ENCODE measurements at places on chromosomes 2 and 18.

- DNase-seq, result no peak
These were observed 73.9 kb downstream of the PIAS2 start for GRCh38 chr18:46843372-46843771.

- no peak for DNase-seq
These were observed 847.9 kb upstream of the CHAC2 start for GRCh38 chr2:52919673-52920072.

DNA sequence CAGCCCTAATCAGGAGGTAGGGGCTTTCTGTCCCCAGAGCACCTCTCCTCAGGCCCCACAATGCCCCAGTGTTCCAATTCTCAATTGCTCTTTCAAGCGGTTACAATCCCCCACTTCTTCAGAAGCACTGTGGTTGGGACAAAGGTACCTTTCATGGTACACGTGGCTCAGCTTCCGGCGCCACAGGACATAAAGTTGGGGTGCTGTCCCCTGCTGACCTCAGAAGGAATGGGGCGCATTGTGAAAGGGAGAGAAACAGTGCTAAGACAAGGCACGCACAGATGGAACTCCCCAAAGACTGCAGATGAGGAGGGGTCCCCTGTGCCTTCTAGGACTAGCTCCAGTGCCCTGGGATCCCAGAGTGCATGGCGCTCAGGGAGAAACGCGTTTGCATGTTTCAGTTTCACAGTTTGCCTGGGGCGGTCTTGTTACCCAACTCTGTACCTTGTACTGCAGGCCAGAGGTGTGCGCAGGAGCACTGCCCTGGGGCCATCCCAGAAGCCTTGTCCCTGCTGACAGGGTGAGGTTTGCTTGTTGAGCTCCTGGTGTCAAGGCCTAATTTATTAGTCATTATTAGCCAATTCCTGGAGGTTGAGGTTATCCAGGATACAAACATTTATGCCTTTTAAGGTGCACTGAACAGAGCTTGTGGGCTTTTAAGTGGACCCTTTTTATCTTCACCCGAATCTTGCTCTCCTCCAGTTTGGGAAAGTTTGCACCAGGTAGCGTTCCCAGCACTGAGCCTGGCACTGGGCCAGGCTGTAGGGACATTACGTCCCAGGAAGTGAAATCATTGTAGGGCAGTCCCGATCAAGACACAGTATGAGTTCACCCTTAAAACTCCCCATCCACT lies 7.6 kb downstream of the CNDP1 start:
- DNase-seq, result no peak

- DNase-seq, result no peak
These were observed 210.1 kb downstream of the IKZF2 start for GRCh38 chr2:212941361-212941760.

GRCh38 chr18:49243391-49243790 lies 217.1 kb downstream of the DYM start:
- no peak for DNase-seq

GRCh38 chr2:40487602-40488001 lies 35.7 kb upstream of the SLC8A1 start:
- no peak for DNase-seq

DNA sequence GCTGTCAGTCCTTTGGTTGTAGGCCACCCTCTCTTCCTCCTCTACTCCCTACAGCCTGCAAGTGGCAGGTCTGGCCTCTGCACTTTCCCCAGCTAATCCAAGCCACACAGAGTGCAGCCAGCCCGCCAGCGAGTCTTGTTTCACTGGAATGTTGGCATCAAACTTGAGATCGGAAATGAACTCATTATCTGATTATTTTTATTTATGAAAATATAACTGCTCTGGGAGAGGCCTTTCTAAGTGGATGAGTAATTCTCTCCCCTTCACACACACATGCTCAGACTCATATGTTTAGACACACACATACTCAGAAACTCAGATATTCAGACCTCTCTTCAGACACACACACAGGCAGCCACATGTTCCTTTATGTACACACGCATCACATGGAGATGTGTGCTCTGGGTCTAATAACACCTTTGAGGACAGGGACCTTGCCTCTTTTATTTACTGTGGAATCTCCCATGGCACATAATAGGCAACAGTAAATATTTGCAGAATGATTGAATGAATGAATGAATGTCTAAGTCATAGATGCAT lies 151.3 kb downstream of the ZFP36L2 start:
- no peak for DNase-seq

- no peak for DNase-seq
These were observed 15.4 kb upstream of the PPP1R1C start for GRCh38 chr2:181970160-181970794.

DNA sequence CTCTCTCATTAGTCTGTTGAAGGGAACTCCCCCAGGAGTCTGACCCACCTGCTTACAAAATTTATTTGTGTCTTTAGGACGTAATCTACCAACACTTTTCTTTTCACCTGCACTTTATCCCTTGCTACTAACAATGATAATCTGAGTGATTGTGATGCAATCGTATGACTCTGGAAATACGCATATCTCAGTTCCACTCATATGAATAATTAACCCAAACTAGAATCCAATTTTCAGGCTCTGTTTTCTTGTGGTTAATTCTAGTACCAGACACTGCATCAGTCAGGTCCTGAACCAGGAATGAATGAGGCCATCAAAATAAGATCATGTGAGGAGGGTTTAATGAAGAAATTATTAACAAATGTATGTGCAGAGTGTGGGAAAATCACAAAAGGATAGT lies 158.4 kb upstream of the SRD5A2 start:
- DNase-seq, result no peak

- DNase-seq, result no peak
These were observed 76.6 kb upstream of the ARL5A start for GRCh38 chr2:151904807-151905206.

GRCh38 chr2:82708681-82709080 lies 1750.4 kb downstream of the SUCLG1 start:
- no peak for DNase-seq

DNA sequence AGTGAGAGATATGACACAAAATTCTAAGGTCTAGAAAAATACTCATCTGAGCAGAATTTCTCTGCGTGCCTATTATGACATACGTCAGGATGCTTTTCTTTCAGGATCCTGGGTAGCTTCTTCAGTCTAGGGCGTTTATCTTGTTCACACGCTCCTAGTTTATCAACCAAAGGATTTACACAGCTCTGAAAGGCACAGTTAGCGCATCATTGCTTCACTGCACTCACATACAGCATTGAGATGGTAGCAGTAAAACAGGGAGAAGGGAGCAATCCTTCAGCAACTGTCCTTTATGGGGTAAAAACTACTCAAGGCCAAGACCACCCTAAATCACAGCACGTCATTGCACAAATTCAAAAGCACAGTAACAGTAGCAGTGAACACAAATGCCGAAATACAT lies 222.8 kb downstream of the SUCLG1 start:
- DNase-seq, result no peak

DNA sequence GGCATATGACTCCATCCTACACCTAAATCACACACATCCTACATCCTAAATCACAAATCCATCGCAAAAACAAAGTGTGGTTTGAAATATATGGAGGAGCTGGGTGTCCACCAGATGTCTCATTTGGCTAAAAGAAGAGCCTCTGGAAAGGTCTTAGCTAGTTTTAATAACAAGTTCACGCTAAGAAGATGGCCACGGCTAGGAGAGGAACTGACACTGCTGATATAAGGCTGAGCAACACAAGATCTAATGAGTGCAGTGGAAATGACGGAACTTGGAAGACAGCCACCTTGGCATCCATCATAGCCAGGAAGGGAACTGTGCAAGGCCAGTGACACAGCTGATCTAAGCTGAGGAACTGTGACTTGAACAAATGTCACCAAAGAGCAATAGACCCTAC lies 60.0 kb upstream of the AGAP1 start:
- no peak for DNase-seq

DNA sequence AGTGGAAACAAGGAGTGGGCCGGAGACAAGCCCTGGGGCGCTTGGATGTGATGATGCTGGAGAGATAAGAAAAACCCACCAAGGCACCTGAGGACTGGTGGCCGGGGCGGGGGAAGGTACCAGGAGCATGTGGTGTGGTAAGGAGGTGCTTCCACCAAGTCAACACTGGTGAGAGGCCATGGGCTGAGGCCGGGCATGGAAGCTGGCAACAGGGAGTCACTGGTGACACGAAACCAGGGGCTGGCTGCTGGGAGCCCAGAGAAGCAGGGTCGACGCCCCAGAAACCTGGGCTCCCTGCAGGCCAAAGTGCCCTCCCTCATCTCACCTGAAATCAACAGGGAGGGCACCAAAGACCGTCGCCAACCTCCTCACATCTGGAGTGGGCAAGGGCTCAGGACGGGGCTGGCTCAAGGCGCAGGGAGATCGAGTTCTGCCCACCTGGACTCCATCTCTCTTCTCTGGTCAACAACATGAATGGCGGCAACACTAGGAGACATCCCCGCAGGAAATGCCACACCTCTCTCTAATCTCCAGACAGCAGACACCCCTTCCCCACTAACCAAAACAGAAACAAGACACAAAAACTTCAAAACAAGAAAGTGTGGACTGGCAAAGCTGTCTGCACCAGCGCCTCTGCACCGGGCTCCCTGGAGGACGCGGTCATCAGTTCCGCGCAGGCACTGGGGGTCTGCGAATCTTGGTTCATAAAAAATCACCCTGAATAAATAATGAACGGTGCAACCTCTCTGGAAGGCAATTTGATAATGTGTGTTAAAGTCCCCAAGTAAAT lies 185.5 kb downstream of the HDAC4 start:
- DNase-seq, result no peak

DNA sequence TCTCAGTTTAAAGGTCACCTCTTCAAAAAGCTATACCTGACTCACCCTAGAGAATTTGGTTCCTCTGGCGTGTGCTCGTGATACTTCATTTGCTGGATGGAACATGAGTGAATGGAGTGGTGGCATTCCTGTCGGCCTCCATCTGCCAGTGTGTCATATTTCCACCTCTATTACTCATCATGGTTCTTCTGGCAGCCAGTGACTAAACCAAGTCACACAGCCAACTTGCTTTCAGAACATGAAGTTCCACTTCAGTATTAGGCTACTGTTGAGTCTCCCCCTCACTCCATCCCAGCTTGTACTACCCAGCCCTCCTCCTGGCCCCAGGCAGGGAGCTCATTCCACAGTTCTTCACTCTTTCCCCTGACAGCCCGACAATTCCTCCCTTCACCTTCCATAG lies 169.8 kb downstream of the MREG start:
- DNase-seq, result no peak

- DNase-seq, result no peak
These were observed 201.8 kb upstream of the KLHL14 start for GRCh38 chr18:32974421-32975162.

DNA sequence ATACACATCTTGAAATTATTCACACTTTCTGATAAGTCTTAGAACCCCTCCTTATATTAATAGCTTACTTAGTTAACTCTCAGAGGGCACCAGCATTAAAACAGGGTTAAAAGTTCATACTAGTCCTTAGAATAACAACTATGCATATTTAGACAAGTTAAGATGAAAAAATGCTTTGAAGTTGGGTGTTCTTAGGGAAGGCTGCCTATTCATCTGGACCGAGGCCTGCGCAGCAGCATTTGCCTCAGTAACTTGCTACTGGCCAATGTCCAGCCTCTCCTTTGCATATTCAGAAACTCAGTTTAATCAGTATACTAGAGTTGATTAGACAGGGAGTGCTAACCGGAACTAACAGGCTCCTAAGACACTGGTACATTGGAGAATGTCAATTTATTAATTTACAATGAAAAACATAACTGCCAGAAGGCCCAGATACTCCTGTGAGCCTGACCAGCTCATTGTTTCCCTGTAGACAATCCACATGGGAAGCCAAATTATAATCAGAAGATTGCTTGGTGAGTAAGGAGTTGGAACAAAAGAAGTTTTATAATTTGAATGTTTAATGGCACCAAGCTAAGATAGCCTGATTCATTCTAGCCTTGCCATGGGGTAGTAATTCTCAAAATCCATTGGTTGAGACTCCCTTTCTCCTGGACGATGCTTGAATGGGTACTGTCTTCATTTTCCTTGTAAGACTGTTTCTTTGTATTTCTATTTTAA lies 48.9 kb downstream of the DYNC1I2 start:
- no peak for DNase-seq

DNA sequence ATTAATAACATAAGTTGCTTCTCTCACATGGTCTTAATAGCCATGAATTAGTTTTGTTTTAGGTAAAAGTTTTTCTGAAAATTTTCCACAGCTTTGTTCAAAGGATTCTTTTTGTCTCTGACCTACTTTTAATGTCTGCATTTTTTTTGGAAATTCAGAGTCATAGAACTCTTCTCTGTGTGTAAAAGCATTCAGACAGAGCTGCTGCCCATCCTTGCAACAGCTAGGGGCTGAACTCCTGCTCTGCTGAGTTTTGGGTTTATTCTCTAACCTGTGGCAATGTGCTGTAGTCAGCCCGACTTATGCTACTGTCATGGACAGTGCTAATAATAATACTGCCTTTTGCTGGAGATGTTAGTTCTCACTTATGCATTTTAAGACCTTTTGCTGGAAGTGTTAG lies 44.1 kb downstream of the RALBP1 start:
- no peak for DNase-seq

DNA sequence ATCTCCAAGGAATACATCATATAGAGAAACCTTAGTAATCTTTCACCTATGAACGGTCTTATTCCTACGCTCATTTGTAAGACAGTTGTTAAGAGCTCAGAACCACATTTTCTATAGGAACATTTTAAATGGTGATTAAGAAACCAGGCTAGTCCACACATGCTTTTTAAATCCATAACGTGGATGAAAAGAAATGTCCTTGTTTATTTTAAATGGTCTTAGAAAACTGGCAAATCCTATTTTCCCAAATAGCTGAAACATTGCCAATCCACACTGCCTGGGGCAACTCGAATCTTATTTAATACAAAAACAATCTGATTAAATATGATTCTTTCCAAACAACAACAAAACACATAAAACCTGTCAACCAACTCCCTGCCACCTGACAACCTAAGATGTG lies 23.7 kb downstream of the METTL8 start:
- no peak for DNase-seq

- DNase-seq, result no peak
These were observed 172.2 kb downstream of the LDLRAD4 start for GRCh38 chr18:13390711-13391110.

GRCh38 chr2:101883860-101884259 lies 107.9 kb upstream of the IL1R2 start:
- peak; percentile 43 for DNase-seq

- DNase-seq, result no peak
These were observed 195.2 kb downstream of the GLI2 start for GRCh38 chr2:120930864-120931263.

- no peak for DNase-seq
These were observed 46.1 kb upstream of the FOSL2 start for GRCh38 chr2:28346587-28346986.

- DNase-seq, result no peak
These were observed 127.5 kb upstream of the TNP1 start for GRCh38 chr2:216987252-216987821.

- no peak for DNase-seq
These were observed 252.8 kb downstream of the LRP1B start for GRCh38 chr2:141878016-141878415.

Data from activated CD4-positive, alpha-beta T cell treated with anti-CD3 and anti-CD28 coated beads for 24 hours (primary cell).